ENCODE measurements at places on chromosomes 4 and X.

- no peak for DNase-seq
Measured at GRCh38 chrX:115960440-115961084, 210.0 kb upstream of the AGTR2 start.

GRCh38 chr4:128322986-128323385, 35.4 kb upstream of the PGRMC2 start:
- DNase-seq = no peak

DNA sequence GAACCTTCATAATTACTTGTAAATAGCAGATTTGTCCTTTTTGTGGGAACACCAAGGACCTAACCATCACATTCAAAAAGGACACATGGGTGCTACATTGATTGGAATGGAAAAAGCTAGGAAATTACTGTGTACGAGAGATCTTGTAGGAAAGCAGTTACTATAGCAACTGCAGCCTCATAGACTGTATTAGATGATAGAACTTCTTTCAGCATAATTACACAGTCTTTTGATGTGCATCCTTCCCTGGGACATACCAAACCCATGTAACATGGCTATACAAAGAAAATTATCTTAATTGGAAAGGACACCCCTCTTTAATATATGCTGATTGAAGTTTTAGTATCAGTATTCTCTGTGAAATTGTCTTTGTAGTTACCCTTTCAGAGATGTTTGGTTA, 130.7 kb upstream of the CTSO start:
- no peak for DNase-seq

DNA sequence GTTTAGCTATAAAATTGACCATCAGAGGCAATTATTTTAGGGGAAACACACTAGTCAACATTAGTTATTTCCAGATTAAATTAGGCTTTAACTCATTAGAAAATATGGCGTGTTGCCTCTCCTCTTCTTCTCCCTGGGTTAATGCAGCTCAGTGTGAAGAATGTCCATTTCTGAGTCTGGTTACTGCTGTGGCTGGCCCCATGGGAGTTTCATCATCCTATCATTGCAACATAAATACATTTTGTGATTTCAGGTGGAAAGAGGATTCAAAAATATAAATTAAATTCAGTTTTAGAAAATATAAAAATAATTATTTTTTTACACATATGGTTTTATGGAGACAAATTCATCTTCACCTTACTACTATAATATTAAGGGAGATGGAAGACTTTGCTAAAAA, 288.5 kb upstream of the ARSJ start:
- DNase-seq = no peak

- peak; percentile 94 for DNase-seq
Measured at GRCh38 chr4:113761620-113762185, at the start of gene CAMK2D. Gene CAMK2D, minus strand, starts transcription at chr4:113761738. Its CDS starts 670 bp downstream, at chr4:113761068.

DNA sequence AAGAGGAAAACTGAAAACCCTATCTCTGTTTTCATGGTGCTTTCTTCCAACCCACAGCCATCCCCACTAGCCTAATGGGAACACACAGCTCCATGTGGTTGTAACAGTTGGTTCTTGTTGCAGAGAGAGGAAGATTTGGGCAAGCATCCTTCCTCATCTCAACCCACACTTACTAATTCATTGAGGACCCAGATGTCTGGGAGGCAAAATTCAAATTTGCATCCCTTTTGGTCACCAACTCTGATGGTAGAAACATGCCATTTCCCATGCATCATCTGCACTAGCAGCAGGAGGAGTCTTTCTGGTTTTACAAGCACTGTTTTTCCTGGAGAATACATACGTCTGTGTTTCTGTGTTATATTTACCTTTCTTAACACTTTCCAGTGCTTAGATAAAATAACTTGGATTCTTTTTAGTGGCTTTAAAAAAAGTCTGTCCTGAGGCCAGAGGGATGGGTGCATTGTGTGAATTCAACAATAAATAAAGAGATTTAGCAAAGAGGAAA, 301.0 kb downstream of the KCTD8 start:
- DNase-seq = no peak

DNA sequence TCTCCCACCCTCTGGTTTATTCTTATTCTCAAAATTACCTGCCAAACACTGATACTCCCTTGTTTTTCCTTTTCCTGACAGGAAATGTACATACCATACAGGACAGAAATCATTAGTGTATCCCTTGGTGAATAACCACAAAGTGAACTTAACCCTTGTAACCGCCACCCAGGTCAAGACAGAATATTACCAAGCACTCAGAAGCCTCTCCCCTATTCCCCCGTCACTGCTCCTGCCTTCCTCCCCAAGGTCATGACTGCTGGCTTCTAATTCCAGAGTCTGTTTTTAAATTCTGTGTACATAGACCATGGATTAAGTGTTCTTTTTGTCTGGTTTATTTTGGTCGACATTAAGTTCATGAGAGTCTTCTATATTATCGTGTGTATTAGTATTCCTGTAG, 37.7 kb downstream of the HTT start:
- DNase-seq = no peak

DNA sequence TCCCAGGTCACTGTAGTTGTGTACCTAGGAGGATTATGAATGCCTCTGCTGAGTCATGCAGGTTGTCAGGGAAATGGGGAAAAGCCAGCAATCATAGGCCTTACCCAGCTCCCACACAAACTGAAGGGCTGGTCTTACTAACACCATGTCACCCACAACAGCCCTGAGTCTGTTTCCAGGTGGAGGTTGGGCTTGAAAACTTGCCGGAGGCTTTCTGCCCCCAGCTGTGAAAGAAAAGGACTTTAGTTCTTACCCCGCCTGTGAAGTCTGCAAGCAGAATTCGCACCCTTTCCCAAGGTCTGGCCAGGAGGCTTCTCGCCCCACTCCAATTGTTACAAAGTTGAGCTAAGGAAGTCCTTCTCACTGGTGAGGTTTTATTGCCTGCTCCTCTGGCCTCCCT, 143.9 kb downstream of the RPS6KA6 start:
- DNase-seq = no peak

GRCh38 chr4:101008503-101008902, 338.8 kb downstream of the PPP3CA start:
- no peak for DNase-seq

DNA sequence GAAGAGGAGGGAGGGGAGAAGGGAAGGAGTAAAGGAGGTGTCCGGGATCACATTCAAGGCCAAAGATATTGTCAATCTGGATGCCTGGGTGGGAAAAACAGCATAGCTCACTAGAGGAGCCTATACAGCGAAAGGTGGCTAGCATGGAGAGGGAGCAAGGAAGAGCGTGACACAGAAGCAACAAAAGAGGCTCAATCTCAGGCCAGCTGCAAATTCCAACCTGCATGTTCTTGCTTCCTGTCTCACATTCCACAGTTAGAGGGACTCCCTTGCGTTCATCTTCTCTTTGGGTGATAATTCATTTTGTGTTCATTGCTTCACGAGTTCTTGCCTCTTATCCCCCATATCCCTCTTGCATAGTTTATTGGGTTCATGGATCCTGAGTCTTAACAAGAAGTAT, 3.0 kb upstream of the CLNK start:
- no peak for DNase-seq

- DNase-seq = no peak
Measured at GRCh38 chr4:164959896-164960295, 17.6 kb downstream of the TRIM61 start.

- no peak for DNase-seq
Measured at GRCh38 chr4:187422655-187423054, 572.9 kb upstream of the ZFP42 start.
